H9 (cell line): ENCODE measurements at places on chromosomes 5 and 9.

DNA sequence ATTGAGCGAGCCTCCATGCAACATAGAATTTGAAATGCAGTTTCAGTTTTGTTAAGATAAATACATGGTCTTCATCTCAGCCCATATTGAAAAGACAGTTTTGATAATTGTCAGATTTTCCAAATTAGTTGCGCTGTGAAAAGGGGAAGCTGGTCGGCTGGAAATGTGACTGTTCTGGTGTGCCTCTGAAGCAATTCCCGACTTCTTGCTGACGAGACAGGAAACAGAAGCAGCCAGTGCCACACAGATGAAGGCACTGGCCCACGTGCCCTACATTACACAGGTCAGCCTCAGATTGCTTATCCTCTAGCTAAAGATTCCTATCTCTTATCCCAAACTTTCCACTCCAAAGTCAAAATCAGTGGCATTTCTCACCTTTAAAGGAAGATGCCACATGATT is 214.1 kb upstream of the TLE4 start:
- no peak for DNase-seq
- no peak overlapping the region for H3K4me3 ChIP-seq
- H3K4me1 ChIP-seq: peaks cover 5% of the 10 kb centered on the region; the same call in 1 of the 2 replicates
- no peak overlapping the region for H3K27ac ChIP-seq
- no peaks in the 10 kb centered on the region for H3K27me3 ChIP-seq
- no peaks in the 10 kb centered on the region for H3K36me3 ChIP-seq

GRCh38 chr9:129278391-129279237 is 100.6 kb upstream of the IER5L start:
- no peaks in the 10 kb centered on the region for H3K27me3 ChIP-seq
- H3K4me3 ChIP-seq: 0 out of 3 replicates have a peak overlapping the region, but pooled peaks have one; percentile 49
- no peak overlapping the region for H3K27ac ChIP-seq
- peak; percentile 82 for DNase-seq
- peaks cover 9% of the 10 kb centered on the region; the same call in 1 of the 2 replicates for H3K4me1 ChIP-seq

GRCh38 chr9:8014997-8015682 is 215.6 kb upstream of the DMAC1 start:
- no peaks in the 10 kb centered on the region for H3K4me1 ChIP-seq
- H3K27me3 ChIP-seq: no peaks in the 10 kb centered on the region
- H3K36me3 ChIP-seq: no peaks in the 10 kb centered on the region
- no peak overlapping the region for H3K4me3 ChIP-seq
- no peak for DNase-seq

- no peaks in the 10 kb centered on the region for H3K36me3 ChIP-seq
- H3K4me3 ChIP-seq: no peak overlapping the region
- no peaks in the 10 kb centered on the region for H3K4me1 ChIP-seq
- no peaks in the 10 kb centered on the region for H3K27me3 ChIP-seq
- DNase-seq: peak; percentile 10
These were observed 142.0 kb downstream of the NSG2 start for GRCh38 chr5:174187481-174187880.

GRCh38 chr5:137822158-137822764 is 45.4 kb upstream of the MYOT start:
- no peaks in the 10 kb centered on the region; the same call in 1 of the 2 replicates for H3K4me1 ChIP-seq
- peaks cover 3% of the 10 kb centered on the region; the same call in 1 of the 2 replicates for H3K36me3 ChIP-seq
- no peaks in the 10 kb centered on the region for H3K27me3 ChIP-seq
- DNase-seq: peak; percentile 63

- peaks cover 3% of the 10 kb centered on the region; the same call in 1 of the 2 replicates for H3K4me1 ChIP-seq
- H3K27ac ChIP-seq: no peak overlapping the region
- DNase-seq: peak; percentile 56
- peak overlapping the region; percentile 50 for H3K4me3 ChIP-seq
These were observed 922 bp downstream of the LMX1B start for GRCh38 chr9:126614455-126615244.

DNA sequence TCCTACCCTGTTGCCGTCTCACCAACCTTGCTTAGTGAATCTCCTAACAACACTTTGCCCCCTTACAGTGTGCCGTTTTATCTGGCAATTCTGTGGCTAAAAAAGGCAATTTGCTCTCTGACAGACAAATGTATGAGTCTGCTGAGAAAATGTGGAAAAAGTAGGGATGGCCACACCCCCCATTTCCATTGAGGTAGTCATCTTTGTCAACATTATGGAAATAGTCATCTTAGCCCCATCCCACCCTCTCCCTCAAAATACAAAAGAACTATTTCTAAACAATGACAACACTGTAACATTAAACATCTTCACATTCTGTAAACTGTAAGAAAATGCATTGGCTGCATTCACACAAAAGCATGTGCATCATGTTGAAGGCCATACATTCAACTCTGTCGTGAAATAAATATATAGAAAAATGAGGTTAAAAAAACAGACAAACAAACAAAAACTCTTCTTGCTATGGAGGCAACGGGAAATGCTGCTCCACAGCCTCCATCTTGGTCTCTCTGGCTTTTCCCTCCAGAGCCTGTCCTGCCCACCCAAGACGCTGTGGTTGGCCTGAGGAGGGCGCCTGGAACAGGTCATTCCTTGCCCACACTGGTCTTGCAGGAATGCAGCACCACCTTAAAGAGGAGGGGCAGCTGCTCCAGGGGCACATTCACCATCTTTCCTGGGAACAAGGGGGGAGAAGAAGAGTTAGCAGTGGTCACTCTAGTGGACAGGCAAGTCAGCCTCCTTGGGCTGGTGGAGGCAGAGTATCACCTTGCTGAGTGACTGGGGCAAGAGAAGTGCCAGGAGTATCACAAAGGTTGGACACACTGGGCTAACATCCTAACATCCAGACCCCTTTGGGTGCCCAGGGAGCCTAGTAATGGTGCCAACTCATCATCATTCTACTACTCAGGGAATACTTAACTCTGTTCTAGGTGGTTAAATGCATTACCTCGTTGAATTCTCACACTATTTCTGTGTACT is 15.2 kb upstream of the NR5A1 start:
- no peak overlapping the region for H3K4me3 ChIP-seq
- peak; percentile 81 for DNase-seq
- no peaks in the 10 kb centered on the region for H3K4me1 ChIP-seq

- H3K36me3 ChIP-seq: no peaks in the 10 kb centered on the region
- peak; percentile 50 for DNase-seq
- H3K27ac ChIP-seq: no peak overlapping the region
- H3K4me3 ChIP-seq: no peak overlapping the region
These were observed 114.6 kb downstream of the FAM170A start for GRCh38 chr5:119743927-119744326.

DNA sequence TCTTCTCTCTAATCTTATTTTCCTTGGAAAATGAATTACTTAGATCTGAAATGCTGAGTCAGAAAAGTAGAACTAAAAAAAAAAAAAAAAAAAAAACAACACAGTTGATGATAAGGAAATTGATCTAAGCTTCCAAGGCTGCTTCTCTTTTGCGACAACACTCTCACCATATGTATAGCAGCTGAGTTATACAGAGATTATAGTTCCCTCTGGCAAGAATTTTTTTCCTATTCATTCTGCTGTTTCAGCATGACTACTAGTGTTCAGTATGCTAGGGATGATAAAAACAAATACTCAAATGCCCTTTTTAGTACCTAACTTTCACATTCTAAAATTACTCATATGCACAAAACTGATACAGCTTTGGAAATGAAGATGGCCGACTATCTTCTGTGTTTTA is 267.3 kb downstream of the MLLT3 start:
- no peak overlapping the region for H3K4me3 ChIP-seq
- no peaks in the 10 kb centered on the region for H3K36me3 ChIP-seq
- no peaks in the 10 kb centered on the region; the same call in 1 of the 2 replicates for H3K27me3 ChIP-seq
- H3K4me1 ChIP-seq: peaks cover 4% of the 10 kb centered on the region; the same call in 1 of the 2 replicates

DNA sequence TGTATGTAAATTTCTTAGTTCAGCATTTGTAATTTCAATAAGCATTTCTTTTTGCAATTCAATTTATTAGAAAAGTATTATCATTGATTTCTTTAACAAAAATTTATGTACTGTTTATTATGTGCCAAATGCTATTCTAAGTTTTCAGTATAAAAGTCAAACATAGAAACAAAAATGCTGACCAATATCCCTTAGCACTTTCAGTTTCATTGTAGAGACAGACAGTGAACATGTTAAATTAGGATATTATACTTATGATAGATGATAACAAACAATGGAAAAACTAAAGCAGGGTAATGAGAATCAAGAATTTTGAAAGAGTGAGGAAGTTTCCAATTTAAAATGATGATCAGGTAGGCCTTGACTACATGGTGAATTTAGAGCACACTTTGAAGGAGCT is 1106.0 kb downstream of the TAF11L14 start:
- peaks cover 5% of the 10 kb centered on the region; the same call in 1 of the 2 replicates for H3K4me1 ChIP-seq
- no peaks in the 10 kb centered on the region for H3K27me3 ChIP-seq

DNA sequence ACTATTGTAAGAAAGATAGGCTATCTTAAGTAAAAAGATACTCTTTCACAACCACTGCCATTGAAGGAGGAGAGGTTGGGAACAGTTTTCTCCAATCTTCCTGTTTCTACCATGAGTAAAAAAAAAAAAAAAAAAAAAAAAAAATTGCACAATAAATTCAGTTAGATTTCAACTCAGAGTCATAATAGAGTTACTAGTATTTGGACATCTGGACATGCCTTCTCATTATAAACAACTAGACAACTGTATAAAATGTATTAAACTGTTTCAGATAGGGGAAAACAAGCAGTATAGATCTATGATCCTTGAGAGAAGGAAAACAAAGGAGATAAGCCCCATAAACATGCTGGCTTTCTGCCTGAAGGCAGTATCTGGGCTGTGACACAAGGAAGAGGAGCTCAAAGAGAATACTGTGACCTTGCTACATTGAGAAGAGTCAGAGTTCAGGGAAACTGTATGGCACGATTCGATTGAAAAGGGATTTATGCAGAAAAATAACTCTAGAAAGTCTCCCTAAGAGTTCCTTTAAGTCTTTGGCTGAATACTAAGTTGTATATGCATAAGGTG is 249.2 kb upstream of the POU5F2 start:
- H3K4me1 ChIP-seq: no peaks in the 10 kb centered on the region
- H3K27ac ChIP-seq: no peak overlapping the region
- DNase-seq: no peak
- H3K36me3 ChIP-seq: peaks cover 3% of the 10 kb centered on the region
- no peaks in the 10 kb centered on the region for H3K27me3 ChIP-seq

DNA sequence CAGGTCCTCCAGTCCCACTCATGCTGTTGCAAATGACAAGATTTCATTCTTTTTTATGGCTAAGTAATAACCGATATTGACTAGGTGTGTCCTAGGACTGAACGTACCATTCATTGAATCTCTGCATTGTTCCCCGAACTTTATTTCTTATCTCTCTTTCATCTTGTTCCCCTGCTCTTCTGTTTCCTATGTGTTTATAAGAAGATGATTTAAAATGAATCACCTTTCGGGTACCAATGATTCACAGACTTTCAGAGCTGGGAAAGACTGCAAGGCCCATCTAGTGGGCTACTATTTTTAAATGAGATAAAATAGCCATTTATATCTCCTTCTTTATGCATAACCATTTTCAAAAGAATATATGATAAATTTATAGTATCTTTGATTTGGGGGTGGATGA is 133.0 kb downstream of the CDH18 start:
- H3K4me1 ChIP-seq: no peaks in the 10 kb centered on the region; the same call in 1 of the 2 replicates
- no peak for DNase-seq
- no peak overlapping the region for H3K4me3 ChIP-seq
- no peaks in the 10 kb centered on the region for H3K27me3 ChIP-seq

DNA sequence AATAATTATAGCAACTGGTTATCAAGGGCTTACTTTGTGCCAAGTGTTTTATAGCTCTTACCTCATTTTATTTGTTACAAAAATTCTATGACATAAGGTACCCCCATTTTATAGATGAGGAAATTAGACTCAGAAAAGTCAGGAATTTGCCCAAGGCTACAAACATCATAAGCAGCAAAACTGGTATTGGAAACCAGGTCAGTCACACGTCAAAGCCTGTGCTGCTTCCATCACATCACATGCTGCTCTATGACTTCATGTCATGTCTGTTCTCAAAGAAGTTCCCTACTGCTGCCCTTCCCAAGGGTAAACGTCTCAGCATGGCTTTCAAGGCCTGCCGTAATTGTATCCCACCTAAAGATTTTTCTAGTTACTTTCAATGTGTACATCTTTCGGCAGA is 6.9 kb upstream of the KIF2A start:
- no peaks in the 10 kb centered on the region for H3K36me3 ChIP-seq
- H3K4me1 ChIP-seq: no peaks in the 10 kb centered on the region
- DNase-seq: no peak
- H3K27ac ChIP-seq: no peak overlapping the region
- H3K27me3 ChIP-seq: no peaks in the 10 kb centered on the region

GRCh38 chr5:69444127-69444754 is 29.3 kb downstream of the MARVELD2 start:
- no peaks in the 10 kb centered on the region for H3K27me3 ChIP-seq
- no peak overlapping the region for H3K4me3 ChIP-seq
- no peak for DNase-seq
- peaks cover 18% of the 10 kb centered on the region for H3K36me3 ChIP-seq
- no peaks in the 10 kb centered on the region for H3K4me1 ChIP-seq
- H3K27ac ChIP-seq: no peak overlapping the region

DNA sequence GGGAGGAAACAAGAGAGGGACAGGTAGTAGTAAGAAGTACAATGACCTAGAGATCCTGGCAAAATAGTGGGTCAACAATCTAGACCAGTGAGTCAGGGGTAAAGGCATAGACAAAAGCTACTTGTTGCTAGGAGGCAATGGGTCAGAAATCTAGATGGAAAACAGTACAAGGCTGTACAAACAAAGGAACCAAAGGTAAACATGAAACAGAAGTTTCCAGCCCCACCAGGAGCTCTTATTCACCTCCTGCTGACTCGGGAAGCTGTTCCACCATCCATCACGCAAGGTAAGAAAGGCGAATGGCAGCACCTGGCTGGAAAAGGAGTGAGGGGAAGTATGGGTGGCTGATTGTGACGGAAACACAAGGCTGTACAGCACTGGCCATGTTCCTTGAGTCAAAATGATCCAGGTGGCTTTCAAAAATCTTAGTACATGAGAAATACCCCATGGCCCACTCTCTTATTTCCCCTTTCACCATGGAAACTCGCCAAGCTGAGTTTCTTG is 70.5 kb upstream of the RAI14 start:
- H3K4me1 ChIP-seq: no peaks in the 10 kb centered on the region; the same call in 1 of the 2 replicates
- no peak overlapping the region for H3K27ac ChIP-seq
- no peaks in the 10 kb centered on the region for H3K27me3 ChIP-seq
- DNase-seq: no peak

DNA sequence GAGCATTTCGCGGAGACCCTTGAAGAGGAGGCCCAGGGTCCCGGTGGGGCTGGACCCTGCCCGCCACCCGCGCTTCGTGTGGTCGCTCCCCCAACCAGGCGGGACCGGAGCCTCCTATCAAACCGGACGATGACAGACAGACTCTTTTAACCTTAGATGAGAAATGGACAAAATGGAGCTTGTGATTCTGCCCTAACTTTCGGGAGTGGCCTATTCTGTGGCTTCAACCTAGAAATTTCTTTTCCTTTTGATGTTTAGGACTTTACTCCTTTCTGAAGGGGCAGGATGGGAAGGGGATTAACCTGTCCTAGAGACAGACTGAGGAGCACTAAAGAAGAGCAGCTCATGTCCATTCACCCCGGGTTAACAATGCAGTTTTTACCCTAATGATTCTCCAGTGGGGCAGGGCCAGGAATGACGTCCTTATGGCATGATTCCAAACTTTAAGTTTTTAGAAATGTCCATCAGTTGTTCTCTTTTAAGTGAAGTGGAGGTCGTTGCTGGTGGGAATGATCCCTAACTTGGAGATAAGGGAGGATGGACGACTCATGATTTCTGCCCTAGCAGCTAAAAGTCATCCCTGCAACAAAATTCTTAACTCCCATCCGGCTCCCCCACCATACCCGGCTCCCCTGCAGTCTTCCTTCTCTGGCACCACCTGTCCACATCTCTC is 1.0 kb downstream of the NIPSNAP3A start:
- DNase-seq: no peak
- H3K27ac ChIP-seq: no peak overlapping the region
- no peaks in the 10 kb centered on the region for H3K27me3 ChIP-seq
- H3K4me1 ChIP-seq: no peaks in the 10 kb centered on the region
